ENCODE measurements at places on chromosomes 5 and 9.

GRCh38 chr5:174083056-174083827 is 37.7 kb downstream of the NSG2 start:
- no peak for DNase-seq

- no peak for DNase-seq
These were observed 6.0 kb upstream of the ZDHHC12 start for GRCh38 chr9:128729766-128730517.

DNA sequence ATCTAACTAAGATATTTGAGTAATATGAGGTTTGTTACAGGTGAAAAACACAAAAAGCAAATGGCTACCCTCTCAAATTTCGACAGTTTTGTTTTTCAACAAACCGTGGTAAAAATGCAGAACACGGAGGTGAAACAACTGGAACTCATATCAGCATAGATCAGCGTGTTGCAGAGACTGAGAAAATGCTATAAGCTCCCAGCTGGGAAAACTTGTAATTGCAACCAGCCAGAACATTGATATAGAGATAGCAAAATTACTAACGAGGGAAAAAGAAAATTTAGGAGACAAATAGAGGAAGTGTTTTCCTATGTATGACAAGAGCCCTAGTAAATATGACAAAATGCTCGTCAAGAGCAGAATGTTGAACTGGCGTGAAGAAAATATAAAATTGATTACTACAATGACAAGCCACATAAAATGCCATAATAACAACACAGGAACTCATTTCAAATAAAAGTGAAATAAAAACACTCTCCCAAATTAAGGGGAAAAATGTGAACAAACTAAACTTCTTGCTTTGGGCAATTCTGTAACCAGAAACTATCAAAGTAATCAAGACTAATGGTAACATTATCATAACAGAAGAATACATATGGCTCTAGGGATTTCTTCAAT is 1989.8 kb downstream of the EFNA5 start:
- no peak for DNase-seq

GRCh38 chr9:98226957-98227356 is 28.5 kb downstream of the TBC1D2 start:
- no peak for DNase-seq

DNA sequence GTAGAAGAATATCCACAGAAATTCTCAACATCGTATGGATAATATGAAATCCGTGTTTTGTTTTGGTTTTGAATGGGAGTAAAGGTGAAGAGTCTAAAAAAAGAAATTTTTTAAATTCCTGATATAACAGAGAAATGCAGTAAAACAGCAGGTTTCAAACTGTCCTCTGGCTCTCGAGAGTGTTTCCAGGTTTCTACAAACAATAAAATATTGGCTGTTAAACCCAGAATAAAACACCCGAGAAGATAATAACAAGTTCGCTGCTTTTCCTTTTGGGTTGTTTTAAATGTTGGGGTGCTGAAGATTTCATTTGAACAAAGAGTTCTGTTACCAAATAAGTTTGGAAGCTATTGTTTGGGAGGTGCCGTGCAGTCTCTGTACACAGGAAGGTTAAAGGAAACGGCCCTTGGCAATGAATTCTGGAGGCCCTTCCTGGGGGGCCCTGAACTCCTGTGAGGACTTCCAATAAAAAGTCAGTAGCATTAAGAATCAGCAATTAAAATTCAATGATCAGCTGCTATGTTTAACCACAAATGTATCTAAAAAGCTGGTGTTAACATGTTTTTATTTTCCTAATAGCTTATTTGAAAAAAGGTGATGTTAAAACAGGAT is 215.8 kb downstream of the TSSK1B start:
- no peak for DNase-seq

DNA sequence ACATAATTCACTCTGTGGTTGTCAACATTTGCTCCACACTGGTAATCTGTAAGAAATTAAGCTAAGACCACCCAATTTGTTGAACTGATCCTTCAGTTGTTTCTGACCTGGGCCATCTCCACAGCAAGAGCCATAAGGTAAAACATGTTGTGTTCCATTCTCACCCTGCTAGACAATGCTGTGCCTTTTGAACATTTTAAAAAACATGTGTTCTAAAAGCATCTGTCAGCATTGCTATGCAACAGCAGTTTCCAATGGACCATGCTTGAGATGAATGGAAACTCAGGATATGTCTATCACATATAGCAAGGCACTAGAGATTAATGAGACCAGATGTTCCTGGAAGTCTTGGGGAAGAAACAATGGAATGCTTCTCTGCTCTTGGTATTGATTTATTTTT is 455.1 kb upstream of the RGMB start:
- no peak for DNase-seq

DNA sequence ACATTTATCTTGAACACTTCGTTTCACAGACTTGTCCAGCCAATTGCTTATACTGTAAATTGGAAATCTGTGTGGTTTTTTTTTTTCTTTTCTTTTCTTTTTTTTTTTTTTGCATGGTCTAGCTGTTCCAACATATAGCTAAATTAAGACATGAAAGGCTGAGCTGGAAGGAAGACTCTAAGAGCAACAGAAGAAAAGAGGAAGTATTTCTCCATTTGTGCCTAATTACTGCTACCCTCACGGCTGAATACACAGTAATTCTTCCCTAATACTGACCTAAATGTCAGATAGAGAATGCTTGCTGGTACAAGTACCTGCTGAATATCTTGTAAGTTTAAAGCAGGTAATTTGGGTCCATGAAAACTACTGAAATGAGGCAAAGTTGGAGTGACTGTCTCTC is 11.0 kb upstream of the HAPLN1 start:
- DNase-seq, result no peak

- no peak for DNase-seq
These were observed 28.3 kb downstream of the RASGRF2 start for GRCh38 chr5:80988419-80988935.
